Activated T-helper 1 cell treated with Interleukin-2 at 50 U/mL for 16 hours (primary cell): ENCODE measurements at places on chromosomes 16 and 17.

- no peak for DNase-seq
Measured at GRCh38 chr16:12951392-12951791, 50.0 kb downstream of the SHISA9 start.

DNA sequence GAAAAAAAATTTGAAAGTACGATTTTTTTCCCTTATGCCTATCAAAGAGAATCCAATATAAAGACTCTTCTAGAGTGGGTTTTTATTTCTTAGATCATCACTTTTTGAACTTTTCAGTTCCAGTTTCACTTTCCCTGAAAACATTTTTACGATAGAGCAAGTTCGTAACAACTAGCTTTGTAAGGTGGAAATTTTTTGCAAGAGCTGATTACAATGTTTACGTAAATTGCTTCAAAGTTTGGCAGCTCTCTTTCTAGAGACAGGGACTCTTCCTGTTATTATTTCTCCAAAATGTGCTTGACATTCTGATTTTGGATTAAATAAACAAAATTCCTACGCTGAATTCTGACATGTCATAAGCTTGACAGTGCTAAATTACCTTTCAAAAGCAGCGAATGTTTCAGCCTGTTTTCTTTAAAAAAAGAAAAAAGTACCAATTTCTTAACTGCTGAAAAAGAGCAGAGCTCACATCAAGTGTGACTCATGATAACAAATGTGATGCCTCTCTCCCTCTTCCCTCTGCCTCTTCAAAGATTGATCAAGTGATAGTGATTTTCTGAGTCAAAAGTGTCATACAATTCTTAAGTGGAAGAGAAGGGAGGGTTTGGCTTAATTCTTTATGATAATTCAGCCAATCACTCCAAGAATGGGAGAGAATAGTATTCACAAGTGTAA lies 175.2 kb downstream of the KCNJ2 start:
- no peak for DNase-seq

DNA sequence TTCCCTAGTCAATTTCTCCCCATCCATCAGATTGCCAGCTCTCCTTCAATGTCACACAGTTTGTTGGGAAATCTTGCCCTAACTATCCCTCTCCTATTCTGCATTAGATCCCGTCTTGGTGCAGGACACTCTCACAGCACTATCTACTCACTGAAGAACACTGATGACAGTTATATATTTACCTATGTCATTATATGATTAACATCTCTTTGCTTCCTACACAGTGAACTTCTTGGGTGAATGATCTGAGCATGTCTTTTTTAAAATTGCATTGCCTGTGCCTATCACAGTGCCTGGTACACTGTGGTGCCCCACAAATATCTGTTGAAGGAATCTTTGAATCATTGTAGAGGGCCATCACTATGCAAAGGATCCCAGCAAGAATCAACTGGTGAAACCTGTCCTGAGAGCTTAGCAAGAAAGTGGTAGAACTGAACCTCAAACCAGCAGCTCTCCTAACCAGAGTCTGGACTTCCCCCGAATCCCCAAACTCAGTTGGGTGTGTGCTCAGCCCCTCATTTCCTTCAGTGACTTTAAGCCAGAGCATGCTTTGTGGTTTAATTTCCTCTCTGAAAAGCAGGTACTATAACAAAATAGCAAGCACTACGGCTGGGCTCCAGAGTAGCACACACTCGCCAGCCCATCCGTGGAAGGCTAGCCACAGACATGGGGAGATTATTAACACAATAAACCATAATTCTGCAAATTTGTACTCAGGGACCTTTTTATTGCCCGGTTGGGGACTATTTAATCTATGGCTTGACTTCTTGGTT lies 680.7 kb upstream of the SALL1 start:
- no peak for DNase-seq

GRCh38 chr17:51971121-51971520 lies 187.4 kb downstream of the CA10 start:
- no peak for DNase-seq

DNA sequence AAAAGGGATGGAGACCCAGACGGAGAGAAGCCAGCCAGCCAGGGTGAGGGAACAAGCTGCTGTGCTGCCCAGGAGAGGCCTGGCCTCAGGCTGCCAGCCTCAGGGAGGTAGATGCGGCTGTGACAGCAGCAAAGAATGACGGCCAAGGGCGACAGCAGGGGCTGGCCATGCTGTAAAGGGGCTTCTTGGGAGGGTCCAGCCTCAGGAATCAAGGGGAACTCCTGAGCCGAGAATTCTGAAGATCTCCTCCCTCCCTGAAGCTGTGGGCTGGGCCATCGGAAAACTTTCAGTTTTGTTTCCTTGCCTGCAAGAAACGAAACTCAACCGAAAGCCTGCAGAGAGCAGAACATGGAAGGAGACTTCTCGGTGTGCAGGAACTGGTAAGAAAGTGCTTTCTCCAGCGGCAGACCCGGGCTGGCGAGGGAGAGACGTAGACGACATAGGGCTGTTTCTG lies at the start of gene XAF1:
XAF1 (plus strand) TSS at position 316 of the 454 bp plus-strand sequence; CDS start at position 349, 33 bp downstream.
- peak; percentile 31 for DNase-seq

GRCh38 chr17:40178021-40178601 lies 841 bp downstream of the RAPGEFL1 start:
- no peak for DNase-seq

DNA sequence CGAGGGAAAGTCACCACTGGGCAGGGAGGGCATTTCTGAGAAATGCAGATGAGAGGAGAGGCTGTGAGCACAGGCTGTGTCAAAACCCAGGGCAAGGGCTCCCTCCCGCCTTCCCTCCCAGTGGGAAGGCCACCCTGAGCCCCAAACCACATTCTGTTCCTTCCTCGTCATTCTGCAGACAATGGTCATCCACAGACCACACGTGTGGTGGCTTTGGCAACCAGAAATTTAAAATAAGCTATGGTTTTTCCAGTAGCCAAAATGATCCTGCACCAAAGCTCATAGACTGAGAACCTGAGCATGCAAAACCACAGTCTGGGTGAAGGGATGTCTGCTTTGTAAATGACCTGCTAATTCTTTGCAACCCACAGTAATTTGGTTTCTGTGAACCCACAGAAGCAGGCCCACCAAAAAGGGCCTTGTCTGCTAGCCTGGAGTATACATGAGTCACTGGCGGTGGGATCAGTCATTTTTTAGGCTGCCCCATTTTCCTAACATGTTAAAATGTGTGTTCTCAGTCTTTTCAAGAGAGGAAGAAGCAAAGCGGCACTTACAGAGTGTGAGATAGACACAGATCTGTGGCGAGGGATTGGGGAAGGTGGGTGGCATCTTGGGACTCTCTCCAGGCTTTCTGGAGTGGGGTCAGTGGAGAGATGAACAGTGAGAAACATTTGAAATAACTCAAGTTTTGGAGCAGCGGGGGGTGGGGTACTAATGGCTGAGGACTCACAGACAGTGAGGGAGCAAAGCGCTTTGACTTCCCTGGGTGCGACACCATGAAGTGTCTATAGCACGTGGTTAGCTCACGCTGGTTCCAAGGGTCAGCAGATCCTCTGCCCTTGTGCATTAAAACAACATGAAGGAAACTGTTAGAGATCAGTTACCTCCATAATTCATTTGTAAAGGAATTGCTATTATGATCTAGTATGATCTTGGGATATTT lies 20.5 kb downstream of the GRB7 start:
- peak; percentile 33 for DNase-seq

DNA sequence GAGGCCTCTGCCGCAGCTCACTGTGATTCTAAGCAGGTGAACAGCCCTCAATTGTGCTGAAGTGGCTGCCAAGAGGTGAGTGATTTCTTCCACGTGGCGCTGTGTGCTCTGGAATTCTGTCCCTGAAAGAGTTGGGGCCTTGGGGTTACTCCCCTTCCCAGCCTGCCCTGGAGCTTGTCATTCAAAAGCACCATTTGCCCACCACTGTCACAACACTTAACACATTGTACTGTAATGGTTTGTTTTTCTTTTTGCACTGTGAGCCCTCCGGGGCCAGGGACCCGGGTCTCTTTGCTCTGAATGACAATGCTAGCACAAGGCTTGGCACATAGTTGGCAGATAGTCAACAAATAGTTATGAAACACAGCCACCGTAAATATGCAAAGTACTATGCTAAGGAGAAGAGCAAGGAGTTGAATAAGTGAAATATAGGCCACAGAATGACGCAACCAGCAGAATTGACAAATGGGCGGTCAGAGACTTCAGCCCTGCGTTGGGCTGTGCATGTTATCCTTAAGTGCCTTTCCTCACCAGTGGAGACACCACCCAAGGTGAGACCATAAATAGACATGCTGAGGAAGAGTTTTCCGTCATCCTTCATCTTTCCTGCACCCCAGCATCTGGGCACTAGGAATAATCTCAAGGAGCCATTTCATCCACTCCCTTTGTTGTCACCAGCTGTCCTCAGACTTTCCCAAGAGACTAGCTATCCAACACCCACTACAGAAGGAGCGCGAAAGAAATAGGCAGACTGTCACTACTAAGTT lies 112.0 kb upstream of the DNAH9 start:
- DNase-seq: no peak

DNA sequence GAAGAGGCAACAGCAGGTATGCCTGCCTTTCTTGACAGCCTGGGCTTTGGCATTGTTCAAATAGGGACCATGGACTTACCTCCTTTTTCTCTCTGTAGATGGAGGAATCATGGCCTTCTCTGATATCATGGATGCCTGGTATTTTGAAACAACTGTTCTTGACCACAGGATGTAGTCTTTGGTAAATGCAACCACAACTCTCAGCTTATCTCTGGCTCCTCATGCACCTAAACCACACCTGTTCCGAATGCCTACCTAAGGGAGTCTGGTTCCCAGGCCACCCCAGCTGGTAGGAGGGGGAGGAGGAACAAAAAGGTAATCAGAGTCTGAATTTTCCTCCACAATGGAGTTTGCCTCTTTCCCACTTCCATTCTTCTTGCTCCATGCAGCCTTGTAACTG lies 18.8 kb downstream of the CDK5RAP3 start:
- no peak for DNase-seq
